NCI-H187 treated with DMSO at 0.1 percent for 48 hours (cell line): ENCODE measurements at places on chromosomes 16 and 17.

DNA sequence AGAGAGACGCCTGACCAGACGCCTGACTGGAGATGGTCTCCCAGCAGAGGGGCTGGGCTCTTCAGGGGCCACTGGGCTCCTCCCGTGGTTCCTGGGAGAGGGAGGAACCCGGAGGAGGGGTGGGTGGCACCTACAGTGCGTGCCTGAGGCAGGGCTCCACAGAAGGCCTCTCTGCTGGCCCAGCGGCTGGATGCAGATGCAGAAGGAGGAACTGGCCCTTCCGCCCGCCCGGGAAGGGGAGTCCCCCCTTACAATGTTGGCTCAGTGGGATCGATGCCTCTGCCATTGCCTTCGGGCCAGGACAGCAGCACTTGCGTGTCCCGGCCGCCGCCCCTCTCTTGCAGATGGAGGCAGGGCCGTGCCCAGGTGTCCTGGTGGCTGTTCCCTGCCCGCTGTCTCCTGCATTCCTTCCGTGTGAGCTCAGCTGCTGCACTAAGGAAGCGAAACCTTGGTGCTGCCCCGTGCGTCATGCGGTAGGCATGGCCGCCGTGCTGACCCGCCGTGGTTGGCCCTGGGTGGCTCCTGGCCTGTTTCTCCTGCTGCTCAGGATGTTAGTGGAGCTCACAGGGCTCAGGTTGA lies 15.1 kb downstream of the BAIAP2 start:
- DNase-seq = no peak

DNA sequence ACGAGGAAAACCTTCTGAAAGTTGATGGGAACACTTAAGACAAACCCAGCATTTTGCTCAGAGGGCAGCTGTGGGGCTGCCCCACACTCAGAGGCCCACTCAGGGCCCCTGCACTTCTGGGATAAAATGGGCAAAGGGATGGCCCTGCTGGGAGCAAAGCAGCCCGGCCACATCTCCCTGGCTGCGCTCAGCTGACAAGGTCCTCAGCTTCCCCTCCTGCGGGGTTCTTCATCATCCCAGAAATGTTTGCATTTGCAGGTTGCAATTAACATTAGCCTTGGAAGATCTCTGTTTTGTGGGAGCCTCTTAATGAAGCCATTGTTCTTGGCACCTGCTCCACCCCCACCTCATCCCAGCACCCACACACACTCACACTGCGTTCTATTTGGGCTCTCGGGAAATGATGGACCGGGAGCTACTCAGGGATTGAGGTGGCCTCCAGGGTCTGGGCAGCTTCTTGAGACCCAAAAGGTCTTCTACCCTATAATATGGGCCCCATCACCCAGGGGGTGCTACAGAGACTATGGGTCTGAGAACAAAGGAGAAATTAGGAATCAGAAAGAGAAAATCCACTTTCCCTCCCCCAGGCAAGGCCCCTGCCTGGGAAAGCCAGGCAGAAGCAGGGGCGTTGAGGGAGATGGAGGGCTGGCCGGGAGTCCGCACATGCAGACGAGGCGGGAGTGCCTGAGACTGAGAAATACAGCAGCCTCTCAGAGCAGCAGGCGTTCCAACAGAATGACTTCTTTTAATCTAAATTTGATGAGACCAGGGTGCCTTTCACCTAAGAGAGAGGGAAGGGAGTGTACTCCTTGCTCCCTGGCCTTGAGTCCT lies 53.7 kb upstream of the RPL38 start:
- no peak for DNase-seq

DNA sequence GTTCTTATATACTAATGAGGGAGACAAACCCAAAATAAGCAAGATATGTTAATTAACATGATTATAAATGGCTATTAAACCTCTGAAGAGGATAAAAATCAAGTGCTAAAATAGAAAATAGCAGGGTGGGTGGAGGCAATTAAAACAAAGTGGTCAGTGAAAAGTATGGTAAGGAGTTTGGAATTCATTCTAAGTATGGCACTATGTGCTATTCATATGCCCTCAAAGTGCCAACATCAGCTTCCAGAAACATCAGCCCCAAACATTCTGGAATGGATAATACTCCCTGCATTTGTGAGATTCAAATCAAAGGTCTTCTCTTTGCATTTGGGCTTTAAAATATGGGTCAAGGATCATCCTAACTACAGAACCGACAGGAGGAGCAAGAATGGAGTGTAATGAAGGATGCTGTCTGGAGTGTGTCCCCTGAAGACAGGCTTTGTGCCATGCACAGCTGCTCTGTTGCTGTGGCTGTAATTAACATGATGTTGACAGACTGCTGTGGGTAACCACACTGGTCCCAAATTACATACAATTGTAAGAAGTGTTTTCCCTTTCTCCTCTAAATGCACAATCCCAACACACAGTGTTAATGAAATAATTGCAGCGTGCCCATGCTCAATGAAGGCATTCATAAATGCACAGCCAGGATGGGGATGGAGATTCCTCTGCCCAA lies 93.1 kb downstream of the VAT1L start:
- no peak for DNase-seq

- no peak for DNase-seq
These were observed 29.2 kb upstream of the VAT1L start for GRCh38 chr16:77759201-77759600.
